Tongue (tissue), 3 donors: ENCODE measurements at places on chromosomes 12 and 14.

- peak; percentile 27 for DNase-seq
These were observed at the start of gene OTOGL for GRCh38 chr12:80099259-80099658. TSS of gene OTOGL (plus strand) at chr12:80099537. CDS start at chr12:80209432, 109,895 bp downstream.

DNA sequence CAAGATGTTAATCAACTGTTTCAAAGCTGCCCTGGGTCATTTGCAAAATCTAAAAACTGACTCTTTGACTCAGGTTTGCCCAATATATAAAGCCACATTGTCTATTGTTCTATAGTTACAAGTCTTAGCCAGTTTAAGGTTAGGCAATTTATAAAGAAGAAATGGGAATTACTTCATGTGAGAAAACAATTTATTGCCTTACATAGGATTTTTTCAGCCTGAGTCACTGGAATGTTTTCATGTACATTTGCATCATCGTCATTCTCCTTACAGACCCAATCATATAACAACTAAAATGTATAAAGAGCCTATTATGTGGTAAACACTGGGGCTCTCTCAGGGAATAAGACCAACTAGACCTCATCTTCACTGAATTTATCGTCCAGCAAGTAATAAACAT, 100.3 kb upstream of the PLEKHG7 start:
- DNase-seq, result no peak

DNA sequence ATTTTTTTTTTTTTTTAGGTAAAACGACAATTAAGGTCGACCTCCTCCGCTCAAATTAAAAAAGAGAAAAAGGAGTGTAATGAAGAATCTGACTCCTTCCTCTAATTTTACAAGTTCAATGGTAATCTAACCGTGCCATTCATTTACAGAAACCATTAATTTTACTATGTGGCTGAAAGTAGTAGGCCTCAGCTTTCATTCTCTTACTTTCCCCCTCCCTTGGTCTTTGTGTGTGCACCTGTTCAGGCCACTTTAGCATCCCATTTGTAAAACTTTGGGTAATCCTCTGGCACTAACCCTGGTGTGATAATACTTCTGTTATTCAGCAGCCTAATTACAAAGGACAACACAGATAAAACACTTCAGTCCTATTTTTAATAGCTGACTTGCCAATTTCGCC, 128.1 kb downstream of the ASCL1 start:
- DNase-seq, result no peak

- no peak for DNase-seq
These were observed 14.8 kb upstream of the DNAH10 start for GRCh38 chr12:123747309-123747708.

- no peak for DNase-seq
These were observed 28.2 kb downstream of the TESPA1 start for GRCh38 chr12:54956322-54956721.

- DNase-seq, result no peak
These were observed 23.0 kb downstream of the BTBD6 start for GRCh38 chr14:105271224-105271890.

- DNase-seq, result no peak
These were observed 79.2 kb upstream of the RTL1 start for GRCh38 chr14:100982762-100983161.

GRCh38 chr12:70890895-70891832, 29.4 kb downstream of the PTPRR start:
- DNase-seq, result no peak

DNA sequence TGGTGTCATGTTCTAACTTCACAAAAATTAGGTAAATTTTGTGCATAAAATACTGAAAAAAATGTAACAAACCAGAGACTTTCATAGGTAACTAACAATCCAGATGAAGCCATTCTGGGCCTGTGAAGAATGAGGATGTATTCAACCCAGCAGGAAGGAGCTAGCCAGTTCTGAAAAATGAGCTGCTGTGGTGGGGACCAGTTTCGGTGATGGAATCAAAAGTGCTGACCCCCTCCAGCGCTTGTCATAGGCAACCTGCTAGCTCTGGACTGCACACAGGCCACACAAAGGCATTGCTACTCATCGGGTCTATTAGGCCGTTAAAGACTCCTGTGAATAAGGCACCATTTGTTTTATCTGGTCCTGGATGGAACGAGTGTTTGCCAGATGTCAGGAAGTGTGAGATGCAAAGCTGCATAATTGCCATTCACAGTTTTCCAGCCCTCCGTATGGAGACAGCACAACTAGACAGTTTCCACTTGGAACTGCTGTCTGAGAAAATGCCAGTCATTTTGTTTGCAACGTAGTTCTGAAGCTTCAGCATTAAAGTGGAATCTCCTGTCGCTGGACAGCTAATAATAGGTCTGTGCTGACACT, 3.3 kb upstream of the RIMBP2 start:
- DNase-seq, result no peak

- DNase-seq, result no peak
These were observed 24.5 kb upstream of the SPTLC2 start for GRCh38 chr14:77640756-77641533.

- DNase-seq, result peak; percentile 35
These were observed 85.3 kb upstream of the FLRT2 start for GRCh38 chr14:85444635-85445034.

- DNase-seq, result no peak
These were observed 87.3 kb upstream of the HECTD1 start for GRCh38 chr14:31294746-31295405.

DNA sequence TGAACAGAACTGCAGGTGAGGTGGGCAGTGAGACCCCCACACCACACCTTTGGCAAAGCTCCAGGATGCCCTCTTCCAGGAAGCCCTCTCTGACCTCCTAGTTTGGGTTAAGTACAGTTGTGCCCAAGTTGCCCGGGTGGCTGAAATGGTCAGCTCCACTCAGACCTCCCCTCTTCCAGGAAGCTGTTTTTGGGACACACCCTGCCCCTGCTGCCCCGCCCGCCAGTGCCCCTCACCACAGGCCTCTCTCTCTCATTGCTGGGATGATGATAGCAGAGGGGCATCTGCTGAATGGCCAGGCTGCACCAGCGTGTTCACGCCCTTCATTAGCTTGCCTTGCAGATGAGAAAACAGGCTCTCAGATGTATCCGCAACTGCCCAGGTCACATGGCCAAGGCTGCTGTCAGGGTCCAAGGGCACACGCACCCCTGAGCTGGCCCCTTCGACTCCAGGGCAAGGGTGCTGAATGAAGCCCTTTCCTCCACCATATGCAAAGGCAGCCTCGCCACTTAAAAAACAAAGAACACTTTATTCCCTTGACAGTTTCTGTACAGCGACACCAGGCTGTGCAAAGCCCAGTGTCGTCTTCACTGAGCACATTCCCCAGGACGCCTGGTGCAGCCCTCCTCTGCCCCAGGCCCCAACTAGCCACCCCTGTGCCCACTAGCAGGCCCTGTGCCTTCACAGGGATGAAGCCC, 15.5 kb downstream of the SLC25A29 start:
- no peak for DNase-seq

DNA sequence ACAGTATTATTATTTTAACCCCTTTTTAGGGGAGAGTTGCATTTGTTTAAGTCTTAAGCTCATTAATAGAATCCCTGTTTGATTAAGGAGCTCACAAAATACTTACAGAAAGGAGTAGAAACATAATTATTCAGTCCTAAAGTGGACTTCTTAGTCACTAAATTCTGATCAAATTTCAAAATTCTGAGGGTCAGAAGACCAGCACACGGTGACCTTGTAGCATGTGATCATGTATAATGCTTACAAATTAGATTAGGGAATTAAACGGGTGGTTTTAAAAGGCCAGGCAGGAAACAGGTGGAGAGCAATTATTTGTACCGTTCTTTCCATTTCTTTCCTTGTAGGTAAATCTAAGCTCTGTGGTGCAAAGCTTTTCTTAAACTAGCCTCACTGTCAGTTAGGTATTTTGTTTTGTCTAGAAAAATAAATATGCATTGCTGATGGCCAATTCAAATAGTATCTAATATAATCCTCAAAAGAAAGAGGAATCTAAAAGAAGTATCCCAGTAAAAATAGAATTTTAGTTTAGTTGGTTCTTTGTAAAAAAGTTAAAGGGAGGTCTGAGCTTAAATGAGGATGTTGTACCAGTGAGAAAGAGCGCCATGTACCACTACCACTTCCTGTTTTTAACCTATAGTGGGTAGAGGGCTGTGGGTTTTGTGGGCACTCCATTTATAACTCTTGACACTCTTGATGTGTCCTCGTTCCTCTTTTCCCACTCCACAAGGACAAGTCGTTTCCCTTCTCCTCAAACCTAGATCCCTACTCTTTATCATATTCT, 51.1 kb downstream of the SLC38A1 start:
- no peak for DNase-seq

DNA sequence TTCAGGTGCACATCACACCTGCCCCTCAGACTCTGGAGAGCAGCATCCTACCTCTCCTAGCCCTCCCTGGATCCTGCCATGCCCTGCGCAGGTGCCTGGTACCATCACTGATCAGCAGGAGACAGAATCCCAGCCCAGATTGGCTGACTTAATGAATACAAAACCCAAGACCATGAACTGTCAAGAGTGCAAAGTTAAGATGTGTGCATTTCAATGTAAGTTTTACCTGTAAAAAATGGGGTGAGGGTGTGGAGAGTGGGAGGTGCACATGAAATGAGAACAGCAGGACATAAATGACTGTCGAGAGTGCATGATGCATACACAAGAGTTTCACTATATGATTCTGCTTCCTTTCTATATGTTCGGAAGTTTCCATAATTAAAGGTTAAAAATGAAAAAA, 57.9 kb upstream of the GPR68 start:
- DNase-seq, result no peak

DNA sequence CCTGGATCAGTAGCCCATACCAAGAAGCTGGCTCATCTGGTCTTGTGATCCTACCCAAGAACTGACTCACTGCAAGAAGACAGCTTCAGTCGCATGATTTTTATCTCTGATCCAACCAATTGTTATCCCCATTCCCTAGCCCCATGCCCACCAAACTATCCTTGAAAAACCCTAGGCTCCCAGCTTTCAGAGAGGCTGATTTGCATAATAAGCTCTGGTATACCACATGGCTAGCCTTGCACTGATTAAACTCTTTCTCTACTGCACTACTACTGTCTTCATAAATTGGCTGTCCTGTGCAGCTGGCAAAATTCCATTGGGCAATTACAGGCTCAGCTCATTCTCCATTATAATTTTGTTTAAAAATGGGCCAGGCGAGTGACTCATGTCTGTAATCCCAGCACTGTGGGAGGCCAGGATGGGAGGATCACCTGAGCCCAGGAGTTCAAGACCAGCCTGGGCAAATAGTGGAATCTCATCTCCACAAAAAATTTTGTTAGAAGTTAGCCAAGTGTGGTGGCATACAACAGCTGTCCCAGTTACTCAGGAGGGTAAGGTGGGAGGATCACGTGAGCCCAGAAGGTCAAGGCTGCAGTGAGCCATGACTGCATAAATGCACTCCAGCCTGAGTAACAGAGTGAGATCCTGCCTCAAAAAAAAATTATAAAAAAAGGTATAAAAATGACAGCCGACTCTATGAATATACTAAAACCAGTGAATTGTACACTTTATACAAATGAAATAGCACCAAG, 76.7 kb upstream of the EIF5 start:
- no peak for DNase-seq

GRCh38 chr12:92342574-92342973, 196.9 kb upstream of the BTG1 start:
- DNase-seq, result no peak

GRCh38 chr12:70178038-70178437, 65.2 kb upstream of the CNOT2 start:
- DNase-seq, result peak; percentile 26

- DNase-seq, result no peak
These were observed 54.6 kb downstream of the TSPAN11 start for GRCh38 chr12:30980955-30981662.

GRCh38 chr12:18400186-18400585, 138.9 kb downstream of the PIK3C2G start:
- DNase-seq, result no peak

- peak; percentile 74 for DNase-seq
These were observed 32.9 kb downstream of the TCHP start for GRCh38 chr12:109932878-109933503.

GRCh38 chr12:40508421-40508820, 183.8 kb upstream of the CNTN1 start:
- DNase-seq, result peak; percentile 2

DNA sequence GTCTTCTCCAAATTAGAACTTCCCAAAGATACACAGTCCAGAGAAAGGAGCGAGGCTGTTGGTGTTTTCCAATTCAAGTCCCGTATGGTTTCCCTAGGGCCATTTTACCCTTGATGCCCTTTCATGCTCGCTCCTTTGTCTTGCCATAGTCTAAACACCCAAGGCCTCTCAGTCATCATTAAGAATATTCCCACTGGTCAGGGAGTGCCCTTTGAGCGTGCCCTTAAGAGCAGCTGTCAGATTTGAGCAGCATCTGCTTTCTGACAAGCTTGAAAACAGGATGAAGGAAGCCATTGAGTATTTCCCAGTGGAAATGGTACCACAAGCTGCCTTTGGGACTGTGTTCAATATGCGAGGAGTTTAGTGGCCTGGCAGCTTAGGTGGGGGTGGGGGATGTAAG, 10.4 kb upstream of the GALNT16 start:
- no peak for DNase-seq

DNA sequence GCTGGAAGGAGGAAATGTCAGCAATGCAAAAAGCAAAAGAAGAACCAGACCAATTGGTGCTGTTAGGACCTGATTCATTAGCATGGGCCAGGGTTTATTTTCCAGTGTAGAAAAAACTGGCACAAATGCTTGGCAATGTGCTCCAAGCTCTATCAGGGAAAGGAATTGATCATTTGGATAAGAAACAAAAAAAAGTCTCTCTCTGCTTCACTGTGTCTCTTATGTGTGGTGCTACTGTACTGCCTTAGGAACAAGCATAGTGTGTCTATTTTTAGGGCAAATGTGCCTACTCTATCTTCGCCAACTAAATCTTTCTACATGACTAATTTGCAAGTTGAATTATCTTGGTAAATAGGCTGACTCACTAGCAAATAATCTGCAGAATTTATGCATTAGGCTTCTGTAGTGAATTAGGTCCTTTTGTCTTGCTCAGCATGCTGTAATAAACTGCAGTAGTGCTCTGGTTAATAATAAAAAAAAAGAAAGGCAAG, 236.7 kb downstream of the MDGA2 start:
- peak; percentile 16 for DNase-seq

DNA sequence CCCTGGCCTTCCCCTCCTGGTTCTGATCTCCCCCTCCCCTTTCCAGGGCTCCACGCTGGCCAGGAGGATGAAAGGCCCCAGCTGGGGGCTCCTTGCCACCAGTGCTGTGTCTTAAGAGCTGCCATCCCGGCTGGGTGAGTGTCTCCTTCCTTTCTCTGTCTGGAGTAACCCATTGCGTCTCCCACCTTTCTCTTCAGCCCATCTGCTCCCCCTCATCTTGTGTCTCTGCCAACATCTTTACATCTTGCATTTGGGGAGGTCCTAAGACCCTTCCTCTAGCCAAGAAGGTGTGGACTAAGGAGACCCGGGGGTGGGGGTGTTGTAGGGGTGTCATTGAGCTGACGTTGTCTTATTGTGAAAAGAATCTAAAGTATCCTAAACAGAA, 505 bp downstream of the BCL2L2 start:
- DNase-seq, result no peak

DNA sequence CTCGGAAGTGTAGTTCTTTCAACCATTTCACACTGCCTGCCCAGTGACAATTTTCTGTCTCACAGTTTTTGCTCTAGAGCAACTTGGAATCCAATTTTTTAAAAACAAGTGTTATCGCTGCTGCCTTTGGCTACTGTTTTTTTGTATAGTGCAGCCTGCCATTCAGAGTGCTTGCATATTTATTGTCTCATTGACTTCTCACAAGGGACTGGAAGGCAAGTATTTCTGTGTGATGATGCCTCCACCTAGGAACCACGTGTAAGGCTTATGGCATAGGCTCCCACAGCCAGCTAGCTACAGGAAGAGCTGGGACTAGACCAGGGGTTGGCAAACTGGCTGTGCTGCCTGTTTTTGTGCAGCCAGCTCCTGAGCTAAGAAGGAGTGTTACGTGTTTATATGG, 903 bp downstream of the PARPBP start:
- no peak for DNase-seq

GRCh38 chr12:75713434-75713833, 202.0 kb upstream of the KRR1 start:
- no peak for DNase-seq
